ENCODE measurements at places on chromosomes 7 and 10.

- DNase-seq, result no peak
Observed at GRCh38 chr7:154592388-154592787, 410.5 kb downstream of the PAXIP1 start.

DNA sequence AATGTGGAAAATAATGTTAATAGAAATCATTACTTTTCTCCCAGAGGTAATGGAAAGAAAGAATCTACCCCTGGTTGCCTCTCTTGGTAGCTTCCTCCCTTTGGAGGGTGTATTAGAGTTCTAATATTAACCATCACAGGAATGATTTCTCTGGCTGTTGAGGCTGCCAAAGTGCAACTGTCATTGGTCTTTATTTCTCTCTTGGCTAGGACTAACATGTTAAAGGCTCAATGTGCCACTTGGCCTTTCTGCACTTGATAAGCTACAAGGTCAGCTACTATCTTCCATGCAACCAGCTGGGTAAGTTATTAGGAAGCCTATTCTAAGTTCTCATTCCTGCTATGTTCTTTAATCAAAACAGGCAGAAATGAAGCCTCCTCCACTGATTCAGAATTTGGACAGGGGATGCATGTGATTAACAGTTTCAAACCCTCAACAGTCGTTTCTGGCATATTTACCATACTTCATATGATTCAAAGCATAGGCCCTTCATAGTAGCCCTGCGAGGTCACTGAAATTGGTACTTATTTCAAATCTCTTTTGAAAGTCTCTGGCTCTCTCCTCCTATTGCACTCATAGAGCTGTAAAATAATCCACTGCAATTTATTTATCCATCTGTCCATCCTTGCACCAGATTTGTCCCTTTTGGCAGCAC, 645.0 kb downstream of the SORCS1 start:
- DNase-seq, result no peak

- no peak for DNase-seq
Observed at GRCh38 chr7:139798221-139798620, 20.4 kb upstream of the HIPK2 start.

- no peak for DNase-seq
Observed at GRCh38 chr7:118202061-118202460, 18.1 kb downstream of the LSM8 start.

DNA sequence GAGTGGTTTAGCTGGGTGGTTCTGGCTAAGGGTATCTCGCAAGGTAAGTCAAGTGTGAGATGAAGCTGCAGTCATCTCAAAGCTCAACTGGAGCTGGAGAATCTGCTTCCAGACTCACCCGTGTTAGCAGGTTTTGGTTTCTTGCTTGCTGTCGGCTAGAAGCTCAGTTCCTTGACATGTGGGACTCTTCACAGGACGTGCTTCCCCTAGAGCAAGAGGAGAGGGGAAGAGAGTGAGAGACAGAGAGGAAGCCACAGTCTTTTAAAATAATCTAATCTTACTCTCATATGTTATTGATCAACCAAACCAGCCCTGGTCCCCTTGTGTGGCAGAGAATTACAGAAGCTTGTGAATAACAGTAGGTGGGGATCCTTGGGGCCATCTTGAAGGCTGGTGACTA, 199.5 kb downstream of the REEP3 start:
- no peak for DNase-seq

DNA sequence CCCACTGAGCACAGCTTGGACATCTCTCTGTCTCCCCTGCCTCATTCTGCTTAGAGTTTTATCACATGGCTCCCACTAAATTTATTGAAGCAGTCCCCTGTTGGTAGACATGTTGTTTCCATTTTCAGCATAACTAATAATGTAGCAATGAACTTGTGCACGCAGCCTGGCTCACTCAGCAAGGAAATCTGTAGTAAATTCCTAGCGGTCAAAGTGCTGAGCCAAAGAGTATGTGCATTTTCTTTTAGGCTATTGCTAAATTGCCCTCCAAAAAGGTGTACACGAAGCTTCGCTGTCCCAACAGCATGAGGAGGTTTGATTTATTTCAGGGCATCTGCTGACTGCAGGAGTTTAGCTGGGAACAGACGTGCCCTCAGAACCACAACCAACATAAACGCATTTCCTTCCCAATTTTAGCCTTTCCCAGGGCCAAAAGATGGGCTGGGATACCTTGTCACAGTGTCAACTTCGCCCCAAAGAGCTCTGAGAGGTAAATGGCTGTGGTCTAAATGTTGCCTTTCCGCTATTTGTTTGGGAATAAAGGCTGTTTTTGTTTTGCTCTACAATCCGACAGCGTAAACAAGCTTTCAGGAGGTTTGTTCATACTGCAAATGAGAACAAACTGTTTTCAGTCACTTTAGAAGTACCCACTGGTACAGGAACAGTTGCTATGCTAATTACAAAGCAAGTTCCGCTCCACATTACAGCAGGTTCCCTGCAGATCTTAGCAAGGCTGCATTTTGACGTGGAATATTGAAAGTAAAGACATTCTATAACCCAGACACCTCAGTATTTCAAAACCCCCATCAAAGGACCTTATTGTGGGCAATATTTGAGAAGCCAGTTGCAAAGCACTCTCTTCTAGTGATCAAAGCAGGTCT, 16.8 kb downstream of the VSIR start:
- peak; percentile 38 for DNase-seq

GRCh38 chr10:104577861-104578521, 63.1 kb upstream of the SORCS3 start:
- DNase-seq, result no peak

- no peak for DNase-seq
Observed at GRCh38 chr10:6647811-6648526, 67.9 kb upstream of the PRKCQ start.

Data from GF-D8 (cell line).